Nasal cavity respiratory epithelium epithelial cell of viscerocranial mucosa (primary cell): ENCODE measurements at places on chromosomes 5 and 9. TPM values are rescaled to one million over a fixed set of nuclear protein-coding genes. Genes with fewer than 3 reads are reported as not detected.

Gene KIF24
- 0.34 and 0.43 TPM in 2 replicates for total RNA-seq

Gene NXNL2
- total RNA-seq: under 0.01 and 0.07 TPM in 2 replicates

Gene HACD4
- 1.7 and 7.9 TPM in 2 replicates for total RNA-seq

Gene NMRK1
- 30.4 and 36.6 TPM in 2 replicates for total RNA-seq

Gene CD274
- total RNA-seq: 20.2 and 56.0 TPM in 2 replicates

Gene CBY3
- total RNA-seq: 0.34 TPM in 1 of 2 replicates, not detected in the other

Gene PFDN1
- total RNA-seq: 35.0 and 36.6 TPM in 2 replicates

Gene SLC24A2
- total RNA-seq: under 0.01 TPM in 1 of 2 replicates, not detected in the other

Gene CLIC3
- 4.4 and 6.7 TPM in 2 replicates for total RNA-seq

Gene SPINK7
- total RNA-seq: 1.9 and 37.3 TPM in 2 replicates

Gene KIF12
- total RNA-seq: under 0.01 and 0.78 TPM in 2 replicates

Gene SEMA6A
- total RNA-seq: 0.34 and 13.0 TPM in 2 replicates

Gene CCNJL
- 4.1 and 4.9 TPM in 2 replicates for total RNA-seq

Gene GZMA
- not detected in 2 replicates for total RNA-seq

Gene TAF1L
- under 0.01 TPM in 2 replicates for total RNA-seq

Gene OR1Q1
- not detected in 2 replicates for total RNA-seq
